Cortex of kidney (tissue), 1 donor: ENCODE measurements at places on chromosomes 4 and X.

- DNase-seq, result no peak
These were observed 918 bp upstream of the FGFRL1 start for GRCh38 chr4:1010395-1011021.

- no peak for DNase-seq
These were observed 204.9 kb downstream of the MAD2L1 start for GRCh38 chr4:119861731-119862130.

DNA sequence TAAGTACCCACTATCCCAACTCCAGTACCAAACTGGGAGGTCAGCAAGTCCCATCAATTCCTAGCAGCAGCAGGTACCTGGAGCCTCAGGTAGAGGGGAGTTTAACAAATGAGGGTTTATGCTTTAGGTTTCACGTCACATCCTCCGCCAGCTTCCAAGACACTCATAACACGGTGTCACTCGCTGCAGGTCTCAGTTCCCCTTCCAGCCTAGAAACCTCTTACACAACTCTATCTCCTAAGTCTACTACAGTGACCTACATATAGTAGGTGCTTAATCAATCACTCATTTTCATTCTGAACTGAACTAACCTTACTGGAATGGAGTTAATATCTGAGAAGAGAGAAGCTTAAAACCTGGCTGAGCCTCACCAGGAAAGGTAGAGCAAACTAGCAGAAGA, 96.0 kb downstream of the EFHC2 start:
- DNase-seq, result no peak

DNA sequence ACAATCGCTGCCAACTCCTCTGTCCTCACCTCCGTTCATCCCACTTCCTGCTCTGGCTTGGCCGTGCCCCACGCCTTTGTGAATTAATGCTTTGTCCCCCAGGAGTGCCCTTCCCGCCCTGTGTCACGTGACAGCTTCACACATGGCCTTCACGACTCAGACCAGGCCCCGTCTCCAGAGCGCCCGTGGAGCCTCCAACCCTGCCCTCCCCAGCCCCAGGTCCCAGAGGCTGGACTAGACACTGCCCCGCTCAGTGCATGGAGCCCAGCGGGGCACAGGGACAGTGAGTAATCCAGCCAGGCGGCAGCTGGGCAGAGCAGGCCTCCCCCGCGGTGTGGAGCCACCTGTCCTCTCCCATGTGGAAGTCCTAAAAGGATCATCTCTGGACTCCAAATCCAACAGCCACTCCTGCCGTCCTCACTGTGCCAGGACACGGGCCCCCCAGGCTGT, 7.4 kb downstream of the ADRA2C start:
- no peak for DNase-seq

- DNase-seq, result no peak
These were observed 214.5 kb downstream of the KLHL4 start for GRCh38 chrX:87732133-87732532.

GRCh38 chr4:113835005-113835404, 73.5 kb upstream of the CAMK2D start:
- DNase-seq, result no peak

- DNase-seq, result no peak
These were observed 299.9 kb upstream of the SFRP2 start for GRCh38 chr4:154088741-154089140.

DNA sequence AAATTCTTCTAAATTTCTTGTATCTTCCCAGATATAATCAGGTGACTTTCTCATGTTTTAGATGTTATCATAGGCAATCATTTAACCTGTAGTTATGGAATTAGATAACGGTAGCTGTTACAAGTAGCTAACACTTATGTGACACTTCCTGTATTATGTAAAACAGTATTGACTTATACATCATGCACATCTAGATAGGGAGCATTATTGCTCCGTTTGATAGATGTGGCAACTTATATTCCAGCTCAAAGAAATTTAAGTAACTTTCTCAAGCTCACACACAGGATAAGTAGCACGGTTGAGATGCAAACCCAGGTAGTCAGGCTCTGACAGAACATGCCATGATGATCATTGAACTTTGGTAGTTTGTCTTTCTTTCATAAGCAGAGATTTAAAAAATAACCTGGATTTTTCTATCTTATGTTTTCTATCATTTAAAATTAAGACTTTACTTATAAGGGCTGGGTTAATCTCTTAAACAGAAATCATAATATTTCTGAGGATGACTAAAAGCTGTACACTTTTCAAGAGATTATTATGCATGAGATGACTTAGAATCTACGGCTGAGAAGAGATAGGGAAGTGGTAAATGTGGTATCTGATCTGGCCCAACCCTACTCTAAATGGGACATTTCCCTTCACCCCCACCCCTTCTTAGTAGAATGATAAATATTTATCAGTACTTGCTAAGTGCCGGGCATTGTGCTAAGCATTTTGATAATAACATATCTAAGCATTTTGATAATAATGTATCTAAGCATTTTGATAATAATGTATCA, 69.1 kb upstream of the HPGD start:
- DNase-seq, result no peak

DNA sequence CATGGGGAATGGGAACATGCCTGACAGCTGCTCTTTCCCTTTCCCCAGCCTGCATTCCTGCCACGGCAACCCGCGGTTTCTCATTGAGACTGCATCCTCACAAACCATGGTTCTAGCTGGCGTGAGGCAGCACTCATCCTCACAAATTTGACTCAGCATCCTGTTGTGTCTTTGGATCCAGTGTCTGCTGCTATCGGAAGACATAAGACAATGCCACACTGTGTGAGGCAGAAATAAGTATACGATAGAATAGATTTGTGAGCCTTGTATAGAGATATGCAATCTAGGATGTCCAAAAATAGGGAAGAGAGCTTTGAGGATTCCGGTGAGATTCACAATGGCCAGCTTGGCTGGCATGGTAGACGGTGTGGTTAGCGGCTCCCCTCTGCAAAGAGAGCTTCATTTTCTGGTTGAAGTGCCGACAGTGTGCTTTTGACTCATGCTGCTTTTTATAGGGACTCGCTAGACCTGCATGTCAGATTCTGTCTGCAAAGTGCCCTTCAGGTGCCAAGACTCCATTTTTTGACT, 161.3 kb upstream of the PSAPL1 start:
- DNase-seq, result no peak

DNA sequence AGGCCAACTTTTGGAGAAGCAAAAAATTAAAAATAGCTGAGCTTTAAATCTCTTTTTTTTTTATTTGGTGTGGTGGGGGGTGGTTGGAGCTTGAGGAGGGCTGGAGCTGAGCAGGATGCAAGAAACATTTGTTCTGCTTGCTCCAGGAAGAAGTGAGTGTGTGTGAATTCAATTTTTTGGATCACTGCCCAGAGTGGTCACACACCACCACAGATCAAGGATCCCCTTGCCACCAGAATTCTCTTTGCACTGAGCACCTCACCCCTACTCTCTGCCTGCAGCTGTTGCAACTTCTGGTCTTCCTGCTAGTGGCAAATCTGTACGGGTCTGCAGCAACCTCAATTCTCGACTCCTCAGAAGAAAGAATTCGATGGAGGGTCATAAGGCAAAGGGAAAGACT, 19.9 kb upstream of the PLP1 start:
- no peak for DNase-seq

- no peak for DNase-seq
These were observed 175.8 kb downstream of the RASL11B start for GRCh38 chr4:53037892-53038291.

DNA sequence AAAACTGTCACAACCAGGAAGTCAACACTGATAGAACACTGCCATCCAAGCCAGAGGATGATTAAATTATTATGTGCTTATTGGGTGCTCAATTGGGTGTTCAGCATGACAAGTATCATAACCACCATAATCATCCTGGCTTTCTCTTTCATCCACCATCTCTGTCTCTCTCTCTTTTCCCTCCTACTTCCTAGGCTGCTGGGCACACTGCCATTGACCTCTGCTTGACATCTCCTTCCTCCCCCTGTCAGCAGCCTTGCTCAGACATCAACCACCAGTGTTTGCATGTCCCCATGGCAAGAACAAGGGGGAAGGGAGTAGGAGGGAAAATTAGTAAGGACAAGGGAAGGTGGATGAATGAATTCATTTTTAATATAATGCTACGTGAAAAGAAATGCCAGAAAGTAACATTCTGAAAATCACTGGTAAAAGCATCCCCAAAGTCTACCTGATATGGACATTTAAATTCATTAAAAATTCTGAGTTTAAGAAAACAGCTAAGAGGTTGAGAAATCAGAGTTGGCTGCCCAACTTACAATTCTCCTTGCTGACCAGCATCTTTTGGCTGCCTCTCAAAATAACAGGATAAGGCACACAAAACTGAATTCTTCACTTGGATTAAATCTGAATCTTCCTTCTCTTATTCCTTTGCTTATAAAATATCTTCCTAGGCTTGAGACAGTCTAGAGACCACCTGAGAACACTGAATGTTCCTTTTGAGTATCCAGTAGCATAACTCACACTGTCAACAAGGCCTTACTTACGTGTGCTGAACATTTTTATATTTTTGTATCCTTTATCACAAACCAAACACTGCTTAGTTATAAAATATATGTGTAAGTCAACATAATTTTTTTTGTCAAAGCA, 48.5 kb downstream of the SNCA start:
- DNase-seq, result no peak

GRCh38 chr4:70915036-70915815, 13.1 kb downstream of the MOB1B start:
- DNase-seq, result no peak

DNA sequence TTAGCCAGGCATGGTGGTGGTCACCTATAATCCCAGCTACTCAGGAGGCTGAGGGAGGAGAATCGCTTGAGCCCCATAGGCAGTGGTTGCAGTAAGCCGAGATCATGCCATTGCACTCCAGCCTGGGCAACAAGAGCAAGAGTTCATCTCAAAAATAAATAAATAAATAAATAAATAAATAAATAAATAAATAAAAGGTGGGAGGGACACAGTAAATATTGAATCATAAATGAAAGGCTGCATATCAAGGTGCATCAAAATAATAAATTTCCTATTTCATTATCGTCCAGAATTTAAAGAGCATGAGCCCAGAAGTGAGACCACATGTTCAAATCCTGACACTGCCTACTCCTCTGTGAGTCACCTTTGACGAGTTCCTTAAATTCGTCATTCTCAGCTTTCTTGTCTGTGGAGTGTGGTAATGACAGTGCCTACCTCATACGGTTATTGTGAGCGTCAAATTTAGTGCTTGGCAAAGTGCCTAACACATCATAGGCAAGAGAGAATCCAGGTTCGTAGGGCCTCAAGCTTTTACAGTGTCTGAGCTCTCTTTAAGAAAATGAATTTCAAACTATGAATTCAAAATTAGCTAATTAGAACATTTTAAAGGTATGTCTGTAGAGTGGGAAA, 49.9 kb downstream of the IL15 start:
- no peak for DNase-seq

DNA sequence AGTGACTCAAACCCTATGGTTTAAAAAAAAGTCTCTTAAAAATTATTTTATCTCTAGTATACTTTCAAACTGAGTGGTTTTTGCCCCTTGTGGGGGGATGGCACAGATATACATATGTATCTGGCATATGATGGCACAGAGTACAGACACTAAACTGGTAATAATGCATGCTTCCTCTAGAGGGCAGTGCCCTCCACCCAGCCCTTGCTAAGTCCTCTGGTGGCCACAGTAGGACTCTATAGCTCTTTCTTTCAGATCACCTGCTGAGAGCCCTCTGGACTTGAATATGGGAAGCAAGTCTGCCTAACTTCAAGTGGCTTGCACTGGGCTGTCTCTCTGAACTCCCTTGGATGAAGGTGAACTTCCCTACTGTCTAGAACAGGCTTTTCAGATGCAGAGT, 66.3 kb downstream of the TSPAN7 start:
- DNase-seq, result no peak

DNA sequence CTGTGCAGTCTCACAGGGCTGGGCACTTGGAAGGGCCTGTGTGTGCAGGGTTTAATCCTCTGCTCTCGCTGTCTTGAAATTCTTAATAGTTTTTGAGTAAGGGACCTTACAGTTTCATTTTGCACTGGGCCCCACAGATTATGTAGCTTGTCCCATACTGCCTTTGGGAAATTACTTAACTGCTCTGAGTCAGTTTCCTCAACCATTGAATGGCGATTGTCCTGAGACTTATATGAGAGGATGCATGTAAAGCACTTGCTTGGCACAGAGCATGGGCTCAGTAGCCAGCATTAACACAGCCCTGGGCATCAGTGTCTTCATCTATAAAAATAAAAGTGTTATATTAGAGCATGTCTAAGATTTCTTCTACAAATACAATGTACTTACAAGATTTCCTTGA, 55.8 kb downstream of the CLCN5 start:
- DNase-seq, result no peak

DNA sequence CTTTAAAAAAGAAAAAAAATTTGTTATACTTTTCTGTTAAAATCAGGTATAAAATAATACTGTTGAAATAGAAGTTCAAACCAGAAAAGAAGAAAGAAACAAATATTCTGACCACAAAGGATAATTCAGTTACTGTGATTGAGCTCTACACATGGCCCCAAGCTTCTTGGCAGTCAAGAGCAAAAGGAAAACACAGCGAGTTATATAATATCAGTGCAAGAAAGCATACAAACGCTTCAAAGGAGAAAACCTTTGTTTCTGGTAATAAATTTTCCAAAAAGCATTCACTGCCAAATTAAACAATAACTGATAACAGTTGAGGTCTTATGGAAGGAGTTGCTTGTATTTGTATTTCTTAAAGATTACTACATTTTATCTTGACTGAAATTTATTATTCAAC, 40.5 kb upstream of the EDNRA start:
- no peak for DNase-seq

GRCh38 chr4:48138936-48139335, 4.9 kb upstream of the TXK start:
- DNase-seq, result no peak

- no peak for DNase-seq
These were observed 631.6 kb downstream of the PCDH18 start for GRCh38 chr4:136900696-136901095.

GRCh38 chr4:38099908-38100407, 139.8 kb downstream of the PTTG2 start:
- DNase-seq, result no peak

DNA sequence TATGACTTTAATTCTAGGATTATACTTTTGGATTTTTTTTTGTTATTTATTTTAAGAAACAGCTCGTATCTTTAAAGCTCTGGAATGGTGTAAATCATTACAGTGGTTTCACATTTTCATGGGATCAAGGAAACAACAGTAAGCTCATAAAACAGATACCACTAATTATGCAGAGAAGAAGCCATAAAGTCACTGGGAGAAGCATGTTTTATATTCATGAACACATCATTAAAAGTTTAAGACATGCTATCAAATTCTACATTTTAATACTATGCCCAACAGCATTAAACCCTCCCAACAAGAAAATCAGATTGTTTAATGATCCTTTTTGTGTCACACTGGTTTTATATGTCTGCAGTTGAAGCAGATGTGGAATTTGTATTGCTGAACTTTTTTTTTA, 149.9 kb downstream of the FBXO8 start:
- no peak for DNase-seq

DNA sequence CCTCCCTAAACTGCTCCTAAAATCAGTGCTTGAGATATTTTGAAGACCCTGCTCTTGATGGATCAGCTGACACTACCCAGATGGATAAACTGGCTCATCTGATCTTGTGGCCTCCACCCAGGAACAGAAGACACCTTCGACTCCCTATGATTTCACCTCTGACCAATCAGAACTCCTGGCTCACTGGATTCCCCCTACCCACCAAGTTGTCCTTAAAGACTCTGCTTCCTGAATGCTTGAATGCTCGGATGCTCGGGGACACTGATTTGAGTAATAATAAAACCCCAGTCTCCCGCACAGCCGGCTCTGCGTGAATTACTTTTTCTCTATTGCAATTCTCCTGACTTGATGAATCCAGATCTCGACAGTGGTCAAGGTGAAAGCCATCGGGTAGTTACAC, 12.0 kb upstream of the RPS3A start:
- DNase-seq, result no peak
